ENCODE measurements at places on chromosomes 1 and 21.
A peak's percentile ranks its signal among the peaks of the same experiment; 100 is the strongest.

GRCh38 chr21:18289876-18290275 is 45.2 kb downstream of the CHODL start:
- no peak for DNase-seq

DNA sequence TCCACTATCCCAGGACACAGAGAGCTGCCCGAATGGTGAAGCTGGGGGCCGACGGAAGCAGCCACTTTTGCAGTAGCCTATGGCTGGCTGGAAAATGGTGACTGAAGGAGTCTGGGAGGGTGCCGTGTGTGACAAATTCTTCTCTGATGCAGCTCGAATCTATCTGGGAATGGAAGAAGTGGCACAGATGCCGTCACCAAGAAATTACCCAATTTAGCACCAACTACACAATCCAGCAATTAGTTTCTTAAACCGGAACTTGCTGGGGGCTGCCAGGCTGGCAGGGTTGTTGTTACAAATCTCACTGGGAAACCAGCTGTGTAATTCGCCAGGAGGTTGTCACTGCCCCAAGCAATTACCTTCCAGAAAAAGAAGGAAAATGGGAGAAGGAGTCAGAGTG is 18.0 kb downstream of the DLGAP3 start:
- no peak for DNase-seq

DNA sequence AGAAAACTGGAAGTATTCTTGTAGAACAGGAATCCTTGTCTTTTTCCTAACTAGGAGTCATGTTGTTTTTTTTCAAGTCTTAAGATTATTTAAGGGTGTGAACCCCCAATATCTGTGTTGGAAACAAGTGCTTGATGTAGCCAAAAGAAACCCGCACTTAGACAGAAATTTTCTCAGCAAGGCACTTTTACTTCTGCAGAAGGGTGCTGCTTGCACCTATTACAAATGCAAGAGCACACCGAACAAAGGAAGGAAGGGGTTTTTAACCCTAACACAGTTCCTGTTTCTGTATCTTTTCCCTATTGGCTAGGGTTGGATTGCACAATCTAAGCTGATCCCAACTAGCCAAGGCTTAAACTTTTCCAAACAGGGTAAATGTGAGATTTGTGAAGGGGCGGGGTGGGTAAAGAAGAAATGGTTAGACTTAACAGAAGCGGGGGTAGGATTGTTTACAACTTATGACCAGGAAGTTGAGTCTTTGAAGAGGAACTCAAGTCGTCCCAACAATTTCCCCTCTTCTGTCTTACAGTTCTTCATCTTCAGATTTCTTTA is 75.1 kb downstream of the ZFYVE9 start:
- no peak for DNase-seq

DNA sequence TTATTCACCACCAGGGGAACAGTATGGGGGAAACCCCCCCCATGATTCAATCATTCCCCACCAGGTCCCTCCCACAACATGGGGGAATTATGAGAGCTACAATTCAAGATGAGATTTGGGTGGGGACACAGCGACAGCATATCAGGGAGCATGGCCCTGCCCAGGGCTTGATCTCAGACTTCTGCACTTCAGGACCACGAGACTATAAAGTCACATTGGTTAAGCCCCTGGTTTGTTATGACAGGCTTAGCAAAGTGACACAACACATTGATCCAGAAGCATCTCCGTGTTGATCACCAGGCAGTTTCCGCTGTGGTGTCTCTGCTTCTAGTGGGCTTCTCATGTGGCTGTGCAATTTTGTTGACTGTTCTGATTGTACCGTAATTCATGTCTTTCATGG is 312.7 kb upstream of the C1orf174 start:
- DNase-seq: no peak

- DNase-seq: peak; percentile 93
Observed at GRCh38 chr1:109546311-109547109, 1.9 kb upstream of the GNAI3 start.

- no peak for DNase-seq
Observed at GRCh38 chr1:244209955-244210354, 158.9 kb downstream of the ZBTB18 start.

- no peak for DNase-seq
Observed at GRCh38 chr1:52918201-52918600, 3.3 kb downstream of the ECHDC2 start.

- no peak for DNase-seq
Observed at GRCh38 chr1:200624679-200625335, 4.3 kb upstream of the KIF14 start.
